ENCODE measurements at places on chromosomes 4 and X. TPM values are rescaled to one million over a fixed set of nuclear protein-coding genes. Genes with fewer than 3 reads are reported as not detected.

SERTM2 gene
- polyA plus RNA-seq: not detected

DNA sequence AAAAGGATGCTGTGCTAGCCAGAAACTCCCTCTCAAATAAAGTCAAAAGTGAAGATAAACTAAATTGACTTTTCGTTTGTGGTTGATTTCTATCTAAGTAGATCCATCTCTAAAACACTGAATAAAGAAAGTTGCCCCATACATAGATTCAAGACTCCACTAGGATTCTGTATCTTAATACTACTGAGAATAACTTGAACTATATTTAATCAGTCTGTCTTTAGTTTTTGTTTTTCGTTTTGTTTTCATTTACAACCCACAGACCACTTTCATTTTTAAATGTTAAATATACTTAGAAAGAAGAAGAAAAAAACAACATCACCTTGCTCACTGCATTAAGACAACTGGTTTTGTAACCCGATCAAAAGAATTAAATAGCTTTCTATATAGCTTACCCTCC is 655.0 kb downstream of the RPA4 start:
- no peak for DNase-seq

- DNase-seq: no peak
These were observed 172.9 kb upstream of the GLRA2 start for GRCh38 chrX:14356401-14356800.

DNA sequence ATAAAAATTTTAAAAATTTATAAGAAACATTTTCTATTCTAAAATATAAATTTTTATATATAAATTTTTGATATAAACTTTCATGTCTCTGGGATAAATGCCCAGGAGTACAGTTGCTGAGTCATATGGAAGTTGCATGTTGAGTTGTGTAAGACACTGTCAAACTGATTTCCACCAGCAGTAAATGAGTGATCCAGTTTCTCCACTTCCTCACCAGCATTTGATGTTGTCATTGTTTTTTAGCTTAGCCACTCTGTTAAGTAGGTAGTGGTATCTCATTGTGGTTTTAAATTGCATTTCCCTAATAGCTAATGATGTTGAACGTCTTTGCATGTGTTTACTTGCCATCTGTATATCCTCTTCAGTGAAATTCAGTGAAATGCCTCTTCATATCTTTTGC is 66.5 kb downstream of the MAMLD1 start:
- DNase-seq: no peak

SMIM20 gene
- 32.2 TPM for polyA plus RNA-seq

RBM46 gene
- polyA plus RNA-seq: not detected

GRCh38 chr4:39037491-39037825 is 5.2 kb upstream of the TMEM156 start:
- DNase-seq: no peak

GRCh38 chr4:183588691-183589090 is 70.3 kb downstream of the RWDD4 start:
- no peak for DNase-seq

GRCh38 chr4:152572417-152573086 is 36.7 kb upstream of the FBXW7 start:
- DNase-seq: no peak

DNA sequence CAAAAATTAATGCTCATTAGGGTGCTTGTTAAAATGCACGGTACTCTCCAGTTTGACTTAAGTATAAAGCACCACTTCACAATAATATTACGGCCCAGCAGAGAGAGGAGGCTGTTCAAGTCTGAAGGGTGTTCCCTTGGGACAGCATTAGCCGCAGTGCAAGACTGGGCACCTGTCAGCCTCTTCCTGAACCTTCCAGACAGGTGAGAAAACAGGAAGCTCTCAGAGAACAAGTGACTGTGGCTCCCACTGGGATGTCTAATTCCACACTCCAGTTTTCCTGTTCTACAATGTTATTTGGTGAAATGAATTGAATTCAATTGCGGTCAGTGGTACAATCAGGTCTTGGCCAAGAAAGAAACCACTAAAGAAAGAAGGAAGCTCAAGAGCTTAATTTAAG is 414.4 kb downstream of the SMARCA1 start:
- no peak for DNase-seq

GRCh38 chr4:4427886-4428285 is 41.0 kb downstream of the NSG1 start:
- no peak for DNase-seq

GRCh38 chr4:82839624-82840023 is 41.0 kb upstream of the SCD5 start:
- no peak for DNase-seq

AMER1 gene
- 3.1 TPM for polyA plus RNA-seq

DNA sequence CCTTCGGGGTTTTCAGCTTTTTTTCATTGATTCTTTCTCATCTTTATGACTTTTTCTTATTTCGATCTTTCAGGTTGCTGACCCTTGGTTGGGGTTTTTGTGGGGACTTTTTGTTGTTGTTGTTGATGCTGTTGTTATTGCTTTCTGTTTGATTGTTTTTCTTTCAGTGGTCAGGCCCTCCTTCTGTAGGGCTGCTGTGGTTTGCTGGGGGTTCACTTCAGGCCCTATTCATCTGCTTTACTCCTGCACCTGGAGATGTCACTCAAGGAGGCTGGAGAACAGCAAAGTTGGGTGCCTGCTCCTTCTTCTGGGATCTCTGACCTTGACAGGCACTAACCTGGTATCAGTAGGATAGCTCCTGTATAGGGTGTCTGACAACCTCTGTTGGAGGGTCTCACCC is 39.9 kb upstream of the PCDH18 start:
- no peak for DNase-seq

- DNase-seq: no peak
These were observed 18.3 kb downstream of the FBXL5 start for GRCh38 chr4:15636818-15637217.

- DNase-seq: no peak
These were observed 17.6 kb downstream of the DYNLT3 start for GRCh38 chrX:37829721-37830120.

GRCh38 chrX:34365471-34365870 is 233.4 kb upstream of the FAM47A start:
- DNase-seq: peak; percentile 4

- DNase-seq: no peak
These were observed 4.4 kb downstream of the CCDC110 start for GRCh38 chr4:185467101-185467500.

All from A549 (cell line).